ENCODE measurements at places on chromosomes 5 and 9.

DNA sequence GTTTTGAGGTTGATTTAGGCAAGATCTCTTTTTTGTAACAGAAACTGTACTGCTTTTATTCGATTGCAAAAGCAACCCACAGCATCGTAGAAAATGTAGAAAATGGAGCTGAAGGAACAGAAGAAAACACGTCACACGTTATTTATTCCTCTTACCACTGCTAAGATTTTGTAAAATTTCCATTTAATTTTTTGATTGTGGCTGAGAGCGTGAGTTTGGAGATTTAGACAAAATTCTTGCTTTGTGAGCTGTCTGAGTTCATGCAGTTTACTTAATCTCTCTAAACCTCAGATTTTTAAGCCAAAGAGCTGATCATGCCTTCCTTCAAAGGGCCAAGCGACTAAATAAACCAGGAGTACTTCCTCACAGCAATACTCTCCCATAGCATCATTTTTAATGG, 24.8 kb downstream of the DPYSL3 start:
- no peaks in the 10 kb centered on the region for H3K36me3 ChIP-seq
- no peak for DNase-seq
- no peak overlapping the region for H3K4me3 ChIP-seq
- H3K4me1 ChIP-seq = peaks cover 37% of the 10 kb centered on the region
- H3K27ac ChIP-seq = peak overlapping the region; percentile 89

DNA sequence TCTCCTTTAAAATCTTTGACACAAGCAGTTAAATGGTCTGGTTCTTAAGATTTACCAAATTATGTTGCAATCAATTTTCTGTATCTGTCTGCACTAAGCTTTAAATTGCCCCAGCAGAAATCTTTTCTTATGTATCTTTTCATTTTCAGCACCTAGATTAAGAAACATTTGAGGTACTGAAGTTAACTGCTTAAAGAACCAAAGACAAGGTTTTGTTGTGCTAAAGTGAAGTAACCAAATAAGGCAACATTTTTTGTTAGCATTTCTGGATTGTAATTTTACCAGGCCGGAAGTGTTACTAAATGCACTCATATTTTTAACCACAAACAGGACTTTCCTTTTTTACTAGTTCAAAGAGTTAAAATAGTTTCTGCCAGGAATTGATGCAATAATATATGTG, 24.1 kb upstream of the MTAP start:
- H3K27me3 ChIP-seq = peaks cover 9% of the 10 kb centered on the region
- no peak overlapping the region for H3K27ac ChIP-seq
- DNase-seq = no peak
- peaks cover 11% of the 10 kb centered on the region for H3K4me1 ChIP-seq
- H3K36me3 ChIP-seq = no peaks in the 10 kb centered on the region

GRCh38 chr9:69673311-69673640, 1.1 kb upstream of the APBA1 start:
- no peak for DNase-seq
- H3K4me3 ChIP-seq = peak overlapping the region; percentile 81
- H3K36me3 ChIP-seq = no peaks in the 10 kb centered on the region
- H3K27me3 ChIP-seq = peaks cover 50% of the 10 kb centered on the region
- peak overlapping the region; percentile 74 for H3K27ac ChIP-seq

DNA sequence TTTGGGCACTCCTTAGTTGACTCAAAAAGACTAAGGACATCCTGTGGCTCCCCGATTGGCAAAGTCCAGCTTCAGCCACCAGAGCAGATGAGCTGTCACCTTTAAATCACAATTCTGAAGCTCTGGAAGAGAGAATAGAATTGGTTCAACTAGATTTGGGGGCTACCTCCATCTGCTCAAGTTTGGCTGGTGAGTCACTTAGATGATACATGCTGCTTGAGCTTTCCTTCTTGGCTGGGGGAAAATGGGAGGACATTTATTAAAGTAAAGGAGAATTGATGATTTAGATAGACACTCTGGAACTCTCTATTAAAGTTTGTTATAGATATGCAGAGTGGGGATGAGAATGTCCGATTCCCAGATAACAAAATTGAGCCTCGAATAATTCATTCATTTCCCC, 30.0 kb upstream of the GRIA1 start:
- H3K36me3 ChIP-seq = no peaks in the 10 kb centered on the region
- no peaks in the 10 kb centered on the region for H3K4me1 ChIP-seq
- no peaks in the 10 kb centered on the region for H3K27me3 ChIP-seq
- no peak overlapping the region for H3K4me3 ChIP-seq
- no peak for DNase-seq

DNA sequence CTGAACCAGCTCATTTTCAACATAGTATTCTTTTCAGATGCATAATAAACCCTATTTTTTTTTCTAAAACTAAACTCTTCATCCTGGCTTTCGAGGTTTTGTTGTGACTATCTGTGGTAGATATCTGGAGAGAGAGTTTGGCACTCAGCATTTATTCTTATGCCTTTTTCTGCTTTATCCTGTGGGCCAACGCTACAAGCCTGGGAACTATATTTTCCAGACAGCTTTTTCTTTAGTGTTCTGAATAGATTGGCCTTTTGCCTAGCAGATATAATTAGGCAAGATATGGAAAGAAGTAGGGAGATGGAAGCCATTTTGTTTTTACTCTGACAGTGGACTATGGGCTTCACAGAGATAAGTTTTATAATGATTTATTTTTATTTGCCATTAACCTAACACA, 486.7 kb downstream of the TMEM232 start:
- DNase-seq = no peak
- no peaks in the 10 kb centered on the region for H3K27me3 ChIP-seq
- no peaks in the 10 kb centered on the region for H3K36me3 ChIP-seq
- no peak overlapping the region for H3K27ac ChIP-seq
- no peak overlapping the region for H3K4me3 ChIP-seq
- no peaks in the 10 kb centered on the region for H3K4me1 ChIP-seq

GRCh38 chr5:150057511-150057910, 28.8 kb downstream of the CSF1R start:
- no peaks in the 10 kb centered on the region for H3K4me1 ChIP-seq
- H3K27me3 ChIP-seq = no peaks in the 10 kb centered on the region
- H3K27ac ChIP-seq = no peak overlapping the region
- no peak overlapping the region for H3K4me3 ChIP-seq
- DNase-seq = no peak

DNA sequence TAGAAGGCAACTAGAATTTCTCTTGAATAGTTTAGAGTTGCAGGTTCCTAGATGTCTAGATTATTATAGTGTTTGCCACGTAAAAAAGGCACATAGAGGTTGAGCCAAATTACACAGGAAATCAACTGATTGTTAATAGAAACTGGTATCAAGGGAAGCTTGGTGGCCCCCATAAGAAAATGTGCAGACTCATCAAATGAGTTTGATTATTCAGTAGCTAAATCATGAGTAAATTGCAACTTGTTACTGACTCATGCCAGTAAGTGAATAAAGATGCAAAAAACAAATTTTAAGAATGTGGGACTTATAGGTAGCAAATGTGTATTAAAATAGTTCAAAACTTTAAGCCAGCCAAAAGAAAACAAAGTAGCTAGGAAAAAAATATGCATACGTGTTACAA, 1078.9 kb upstream of the CDH9 start:
- H3K27me3 ChIP-seq = no peaks in the 10 kb centered on the region
- no peaks in the 10 kb centered on the region for H3K4me1 ChIP-seq
- DNase-seq = no peak
- H3K27ac ChIP-seq = no peak overlapping the region
- H3K36me3 ChIP-seq = no peaks in the 10 kb centered on the region
- H3K4me3 ChIP-seq = no peak overlapping the region

DNA sequence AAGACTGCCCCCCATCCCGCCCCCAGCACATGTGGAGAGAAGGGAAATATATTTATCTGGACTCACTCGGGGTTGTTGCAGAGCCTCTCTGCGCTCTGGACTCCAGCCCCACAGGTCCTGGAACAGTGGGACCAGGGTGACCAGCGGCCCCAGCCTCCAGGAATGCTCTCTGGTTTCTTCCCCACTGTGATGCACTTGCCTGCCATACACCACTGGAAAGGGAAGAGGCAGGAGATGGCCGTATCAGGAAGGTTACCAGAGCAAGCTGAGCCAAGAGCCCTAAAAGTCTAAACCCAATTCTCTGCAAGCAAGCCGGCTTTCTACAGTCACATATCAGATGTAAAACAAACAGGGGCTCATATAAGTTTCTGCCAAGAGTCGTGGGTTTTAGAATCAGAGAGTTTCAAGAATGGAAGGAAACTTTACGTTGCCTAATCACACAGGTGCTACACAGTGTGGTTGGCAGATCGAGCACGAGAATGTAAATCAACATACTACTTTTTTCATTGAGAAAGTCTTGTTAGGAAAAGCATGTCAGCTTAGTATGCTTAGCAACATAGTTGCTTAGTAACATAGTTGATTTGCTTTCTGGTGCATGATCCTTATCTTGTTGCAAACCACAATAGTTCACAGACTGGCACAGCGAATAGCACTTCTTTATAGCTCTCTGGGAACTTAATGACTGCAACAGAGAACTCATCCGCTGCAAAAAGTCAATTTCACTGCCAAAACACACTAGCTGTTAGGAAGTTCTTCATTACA, 201.2 kb downstream of the TARS1 start:
- no peak overlapping the region for H3K27ac ChIP-seq
- H3K36me3 ChIP-seq = no peaks in the 10 kb centered on the region
- peak; percentile 30 for DNase-seq

DNA sequence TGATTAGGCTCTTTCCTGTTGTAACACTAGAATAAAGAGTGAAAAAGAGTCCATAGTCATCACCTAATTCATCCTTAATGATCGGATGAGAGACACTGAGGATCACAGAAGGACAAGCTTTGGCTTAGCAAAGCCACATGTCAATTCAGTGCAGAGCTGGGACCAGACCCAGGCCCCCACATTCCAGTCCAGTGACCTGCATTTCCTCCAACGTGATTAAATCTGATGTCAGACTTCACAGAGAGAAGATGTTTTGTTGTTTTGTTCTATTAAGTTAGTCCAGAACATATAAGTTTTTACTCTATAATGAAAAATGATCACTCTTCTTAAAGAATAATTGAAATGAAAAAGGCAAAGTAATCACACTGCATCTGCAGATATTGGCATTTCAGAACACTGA, 377.9 kb upstream of the PAPPA start:
- no peak for DNase-seq
- H3K4me1 ChIP-seq = no peaks in the 10 kb centered on the region
- no peaks in the 10 kb centered on the region for H3K27me3 ChIP-seq
- H3K4me3 ChIP-seq = no peak overlapping the region
- no peaks in the 10 kb centered on the region for H3K36me3 ChIP-seq

DNA sequence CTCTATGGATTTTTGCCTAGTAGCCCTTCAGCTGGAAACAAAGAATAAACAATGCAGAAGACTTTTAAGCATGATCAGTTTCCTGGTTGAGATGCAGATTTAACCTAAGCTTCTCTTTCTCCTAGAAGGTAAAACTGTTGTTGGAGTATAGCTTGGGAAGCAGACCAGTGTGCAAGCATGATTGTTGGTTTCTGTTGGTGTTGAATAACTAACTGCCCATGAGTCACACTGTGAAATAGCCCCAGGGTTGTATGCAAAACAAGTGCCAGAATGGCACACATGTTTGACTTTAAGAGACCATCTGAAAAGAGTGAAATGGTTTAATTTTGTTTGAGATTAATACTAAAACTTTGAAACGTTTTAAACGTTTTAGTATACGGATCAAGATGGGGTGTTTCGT, 227.1 kb downstream of the ARHGEF28 start:
- no peaks in the 10 kb centered on the region for H3K36me3 ChIP-seq
- H3K27me3 ChIP-seq = no peaks in the 10 kb centered on the region
- no peak for DNase-seq

- no peaks in the 10 kb centered on the region for H3K4me1 ChIP-seq
- H3K27ac ChIP-seq = no peak overlapping the region
- H3K4me3 ChIP-seq = no peak overlapping the region
- DNase-seq = no peak
These were observed 194.4 kb downstream of the GADD45G start for GRCh38 chr9:89799221-89799620.

DNA sequence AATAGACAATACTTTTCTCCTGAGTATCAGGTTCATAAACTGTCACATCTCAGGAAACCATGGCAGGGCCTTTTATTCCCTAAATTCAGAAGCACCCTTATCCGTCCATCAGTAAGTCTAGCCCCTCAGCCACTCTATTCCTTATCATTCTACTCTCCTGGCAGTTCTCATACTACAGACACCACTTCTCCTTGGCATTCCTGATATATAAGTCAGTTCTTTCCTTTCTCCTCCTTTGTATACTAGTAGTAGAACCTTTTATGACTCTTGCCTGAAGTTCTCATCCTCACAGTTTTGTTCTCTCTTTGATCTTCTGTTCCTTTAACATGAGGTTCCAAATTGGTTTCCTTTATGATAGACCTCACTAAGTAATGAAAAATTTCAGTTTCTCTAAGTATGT, 29.3 kb downstream of the GRAMD2B start:
- H3K27ac ChIP-seq = no peak overlapping the region
- H3K27me3 ChIP-seq = no peaks in the 10 kb centered on the region
- H3K4me3 ChIP-seq = no peak overlapping the region
- H3K36me3 ChIP-seq = no peaks in the 10 kb centered on the region
- no peaks in the 10 kb centered on the region for H3K4me1 ChIP-seq

DNA sequence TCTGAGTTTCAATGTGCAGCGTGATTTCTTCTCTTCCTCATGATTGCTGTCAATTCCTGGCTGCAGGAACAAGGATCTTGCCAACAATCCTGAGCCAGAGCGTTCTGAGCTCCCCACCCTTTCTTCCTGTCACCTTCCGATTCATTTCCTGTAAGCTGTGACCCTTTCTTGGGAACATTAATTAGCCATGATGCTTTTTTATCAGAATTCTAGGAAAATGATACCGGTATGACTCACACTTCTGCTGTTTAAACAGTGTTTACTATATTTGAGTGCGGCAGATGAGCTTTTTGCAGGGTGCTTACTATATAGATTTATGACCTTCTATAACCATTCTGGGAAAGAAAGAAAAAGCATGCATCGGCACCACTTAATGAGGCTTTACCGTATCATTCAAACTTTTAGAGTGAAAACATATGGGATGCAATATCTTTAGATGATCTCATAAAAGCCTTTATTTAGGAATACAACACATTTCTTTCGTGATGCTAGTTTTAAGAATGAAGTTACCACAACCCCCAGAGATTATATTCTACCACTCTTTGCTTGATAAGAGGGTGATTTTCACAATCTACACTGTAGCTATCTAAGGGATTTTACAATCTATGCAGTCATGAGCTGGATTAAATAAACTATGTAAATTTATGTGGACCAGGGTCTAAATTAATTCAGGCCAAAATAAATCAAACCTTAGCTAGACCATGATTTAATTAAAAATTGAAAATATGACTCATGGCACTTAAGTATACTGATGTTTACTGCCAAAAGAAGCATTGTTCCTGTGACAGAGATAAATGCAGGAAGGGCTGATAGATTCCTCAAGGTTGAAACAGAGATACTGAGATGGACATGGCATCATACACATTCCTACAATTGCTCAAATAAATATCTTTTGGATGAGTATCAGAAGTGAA, 38.0 kb upstream of the OSMR start:
- H3K4me1 ChIP-seq = peaks cover 19% of the 10 kb centered on the region
- no peaks in the 10 kb centered on the region for H3K36me3 ChIP-seq
- H3K4me3 ChIP-seq = no peak overlapping the region
- DNase-seq = no peak
- H3K27ac ChIP-seq = no peak overlapping the region
